ENCODE measurements at places on chromosomes 3 and 15.
A peak's percentile ranks its signal among the peaks of the same experiment; 100 is the strongest.

DNA sequence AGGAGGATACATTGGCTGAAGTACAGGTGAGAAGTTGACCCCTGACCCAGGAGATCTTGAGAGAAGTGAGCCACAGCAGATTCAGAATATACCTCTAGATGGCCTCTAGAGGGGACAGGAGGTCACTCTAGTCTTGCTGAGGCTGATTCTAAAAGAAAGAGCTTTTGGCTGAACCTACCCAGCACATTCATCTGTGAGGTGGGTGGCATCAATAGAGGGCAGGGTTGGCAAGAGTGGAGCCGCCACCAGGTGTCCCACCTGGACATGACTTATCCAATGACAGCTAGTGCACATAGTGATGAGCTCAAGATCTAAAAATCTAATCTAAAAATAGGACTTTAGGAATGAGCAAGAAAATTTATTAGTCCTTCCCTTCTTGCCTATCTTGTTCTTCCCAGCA lies 51.6 kb downstream of the CYP19A1 start:
- DNase-seq: no peak

- DNase-seq: no peak
Measured at GRCh38 chr3:172694573-172695246, 16.2 kb downstream of the NCEH1 start.

DNA sequence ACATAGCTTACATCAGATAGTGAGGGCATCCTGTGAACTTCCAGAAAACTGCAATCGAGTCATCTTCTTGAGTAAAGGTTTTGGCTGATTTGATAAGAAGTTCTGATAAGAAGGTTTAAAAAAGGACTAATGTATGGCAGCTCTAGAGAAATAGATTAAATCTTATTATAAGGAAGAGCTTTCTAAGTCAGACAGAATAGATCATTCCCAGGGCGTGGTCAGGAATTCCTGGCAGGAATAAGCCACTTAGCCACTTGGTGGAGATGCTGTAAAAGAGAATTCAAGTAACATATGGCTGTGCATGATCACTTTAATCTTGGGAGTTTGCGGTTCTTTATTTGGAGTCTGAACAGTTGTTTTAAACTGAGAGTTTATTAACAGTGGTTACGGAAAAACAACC lies 17.4 kb downstream of the PGBD4 start:
- peak; percentile 56 for DNase-seq

- peak; percentile 66 for DNase-seq
Measured at GRCh38 chr3:160006282-160007163, 17.9 kb downstream of the IL12A start.

GRCh38 chr15:70165716-70166284 lies 68.1 kb upstream of the TLE3 start:
- no peak for DNase-seq

GRCh38 chr3:133441867-133442270 lies 42.0 kb downstream of the BFSP2 start:
- no peak for DNase-seq

- no peak for DNase-seq
Measured at GRCh38 chr3:75180235-75180944, 483.7 kb upstream of the FRG2C start.

DNA sequence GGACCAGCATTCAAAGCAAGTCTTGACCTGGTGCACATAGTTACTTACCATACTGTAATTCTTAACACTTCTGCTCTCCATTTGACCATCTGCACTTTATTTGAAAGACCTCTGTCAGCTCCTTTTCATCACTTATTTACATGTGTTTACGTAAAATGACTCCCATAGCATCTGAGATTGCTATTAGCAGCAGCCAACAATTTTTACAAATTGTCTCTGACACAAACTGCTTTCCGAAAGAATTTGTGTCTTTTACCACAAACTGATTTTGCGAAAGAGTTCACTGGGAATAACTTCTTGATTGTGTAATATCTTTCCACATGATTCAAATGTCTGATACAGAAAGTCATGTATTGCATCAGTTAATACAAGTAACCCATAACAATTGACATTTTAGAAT lies 144.1 kb upstream of the PEX5L start:
- DNase-seq: no peak

- peak; percentile 77 for DNase-seq
Measured at GRCh38 chr3:11145888-11146287, 8.4 kb upstream of the HRH1 start.

DNA sequence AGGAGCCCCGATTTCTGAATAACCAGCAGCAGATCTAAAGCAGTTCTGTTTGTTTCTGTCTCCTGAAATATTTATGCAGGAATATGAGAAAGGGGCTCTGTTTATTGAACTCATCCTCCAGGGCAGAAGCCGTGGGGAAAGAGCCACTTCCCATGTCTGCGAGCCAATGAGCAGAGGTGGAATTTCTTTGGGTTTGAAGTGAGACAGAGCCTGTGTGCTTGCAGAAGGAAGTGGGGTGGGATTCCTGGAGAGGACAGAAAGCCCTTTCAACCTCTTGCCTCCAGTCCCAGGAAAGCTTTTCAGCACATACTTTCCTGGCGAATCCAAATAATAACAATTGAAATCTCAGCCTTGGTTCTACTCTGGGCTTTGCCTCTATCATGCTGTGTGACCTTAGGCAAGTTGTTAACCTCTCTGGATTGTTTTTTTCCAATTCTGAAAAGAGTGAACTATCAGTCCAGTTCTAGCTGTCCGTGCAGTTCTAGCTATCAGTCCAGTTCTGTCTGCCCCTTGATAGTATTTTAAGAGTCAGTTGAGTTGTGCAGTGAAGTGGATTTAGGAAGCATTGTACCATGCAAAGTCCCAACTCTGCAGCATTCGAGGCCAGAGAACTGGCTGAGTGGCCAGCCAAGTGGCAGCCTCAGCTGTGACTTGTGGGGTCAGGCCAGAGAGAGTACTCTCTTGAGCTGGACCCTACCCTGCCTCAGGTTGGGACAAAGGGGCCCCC lies 15.9 kb downstream of the CORO2B start:
- DNase-seq: no peak

- no peak for DNase-seq
Measured at GRCh38 chr3:180267202-180267843, 230.6 kb upstream of the PEX5L start.
